Lower leg skin (tissue), 4 donors: ENCODE measurements at places on chromosomes 11 and 22. TPM values are rescaled to one million over a fixed set of nuclear protein-coding genes. Genes with fewer than 3 reads are reported as not detected.

GRCh38 chr11:72738199-72739141 lies 13.7 kb downstream of the ARAP1 start:
- DNase-seq = no peak

DNA sequence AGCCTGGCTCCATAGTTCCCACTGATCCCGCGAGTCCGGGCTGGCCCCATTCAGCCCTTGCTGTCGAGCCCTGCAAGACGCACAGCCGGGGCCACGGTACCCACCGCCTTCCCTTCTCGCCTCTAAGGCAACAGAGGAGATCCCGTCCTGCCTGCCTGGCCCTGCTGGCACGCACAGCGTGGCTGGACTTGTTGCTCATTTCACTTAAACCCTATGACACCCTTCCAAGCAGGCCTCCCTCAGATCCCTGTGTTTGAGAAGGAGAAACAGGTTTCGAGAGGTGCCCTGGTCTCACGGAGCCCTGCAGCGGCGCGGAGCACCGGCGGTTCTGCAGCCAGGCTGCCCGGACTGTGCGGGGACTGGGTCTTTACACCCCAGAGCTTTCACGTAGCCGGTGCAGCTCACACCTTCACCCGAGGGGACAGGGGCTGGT lies 1048.4 kb downstream of the BRD1 start:
- no peak for DNase-seq

DNA sequence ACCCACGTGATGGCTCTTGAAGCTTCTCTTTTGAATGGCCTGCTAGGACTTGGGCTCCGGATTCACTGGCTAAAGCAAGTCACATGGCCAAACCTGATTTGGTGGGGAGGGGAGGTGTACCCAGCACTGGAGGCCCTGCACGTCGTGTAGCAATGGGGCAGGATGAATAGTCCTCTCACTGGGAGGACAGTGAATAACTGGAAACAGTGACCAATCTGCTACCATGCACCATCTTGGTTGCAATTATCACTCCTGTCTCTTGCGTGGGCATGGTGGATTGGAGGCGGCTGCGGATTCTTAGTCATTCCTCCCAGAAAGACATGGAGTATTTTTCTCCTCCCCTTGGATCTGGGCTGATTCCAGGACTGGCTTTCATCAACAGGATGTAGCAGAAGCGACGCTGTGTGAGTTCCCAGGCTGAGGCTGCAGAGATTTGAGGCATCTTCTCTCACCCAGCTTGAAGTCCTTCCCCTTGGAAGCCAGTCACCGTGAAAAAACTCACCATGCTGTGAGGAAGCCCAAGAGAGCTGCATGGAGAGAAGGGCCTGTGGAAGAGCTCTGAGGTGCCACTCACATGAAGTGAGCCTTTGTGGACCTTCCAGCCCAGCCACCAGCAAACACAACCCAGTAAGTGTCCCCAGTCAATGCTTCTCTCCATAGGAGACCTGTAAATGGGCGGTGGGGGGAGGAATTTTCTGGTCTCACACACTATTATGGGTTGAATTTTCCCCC lies 70.4 kb downstream of the IGLL1 start:
- no peak for DNase-seq

GRCh38 chr11:114616516-114616915 lies 20.9 kb upstream of the NXPE4 start:
- DNase-seq = no peak

DNA sequence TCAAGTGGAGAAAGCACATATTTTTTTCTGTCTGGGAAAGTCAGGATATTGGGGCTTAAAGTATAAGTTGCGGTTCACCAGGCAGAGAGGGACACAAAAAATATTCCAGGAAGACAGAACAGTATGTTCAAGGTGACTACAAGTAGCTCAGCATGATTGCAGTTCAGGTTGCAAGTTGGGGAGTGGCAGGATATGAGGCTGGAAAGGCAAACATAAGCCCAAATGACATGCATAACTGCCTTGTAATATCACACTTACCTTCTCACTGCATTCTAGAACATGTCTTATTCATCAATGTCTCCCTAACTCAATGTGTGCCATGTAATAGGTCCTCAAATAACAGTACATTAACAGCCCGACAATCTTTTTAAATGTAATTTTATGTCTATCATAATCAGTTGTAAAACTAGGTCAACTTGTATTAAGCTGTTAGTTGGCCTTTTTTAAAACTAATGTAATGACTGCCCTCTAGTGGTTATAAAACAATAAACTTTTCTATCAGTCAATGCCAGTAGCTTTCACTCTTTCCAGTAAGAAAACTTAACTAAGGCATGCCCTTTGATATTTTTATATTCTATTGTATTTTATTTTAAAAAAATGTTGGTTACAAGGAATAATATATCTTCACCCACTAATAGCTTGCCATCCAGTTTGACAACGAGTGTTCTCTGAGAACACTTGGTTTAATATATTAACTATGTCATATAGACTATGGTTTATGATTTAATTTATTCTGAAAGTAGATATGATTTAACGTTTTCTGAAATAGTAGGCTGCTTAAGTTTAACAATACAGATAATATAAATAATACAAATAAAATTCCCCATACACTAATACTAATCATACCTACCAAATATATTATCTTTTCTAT lies 39.4 kb upstream of the CFAP300 start:
- DNase-seq = no peak

DNA sequence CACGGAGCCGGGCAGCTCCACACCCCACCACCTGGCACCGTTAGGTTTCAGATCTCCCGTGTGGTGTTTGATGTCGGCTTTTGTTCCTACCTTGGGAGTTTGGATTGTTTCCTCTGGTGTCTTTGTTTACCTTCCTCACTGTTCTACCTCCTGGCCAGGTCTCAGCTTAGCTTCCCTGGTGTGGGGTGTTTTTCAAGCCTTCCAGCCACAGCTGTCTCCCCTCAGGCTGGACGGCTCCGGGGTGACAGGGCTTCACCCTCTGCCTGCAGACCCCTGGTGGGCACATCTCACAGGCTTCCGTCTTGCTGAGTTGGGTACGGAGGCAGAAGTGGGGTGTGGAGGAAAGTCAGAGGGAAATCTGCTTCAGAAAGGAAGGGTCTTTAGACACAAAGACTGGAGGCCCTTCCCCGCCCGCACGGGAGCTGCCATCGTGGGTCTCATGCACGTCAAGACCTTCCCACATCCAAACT lies 59.6 kb upstream of the EMID1 start:
- DNase-seq = no peak

GRCh38 chr11:6825231-6825744 lies 20.2 kb upstream of the OR10A5 start:
- no peak for DNase-seq

DNA sequence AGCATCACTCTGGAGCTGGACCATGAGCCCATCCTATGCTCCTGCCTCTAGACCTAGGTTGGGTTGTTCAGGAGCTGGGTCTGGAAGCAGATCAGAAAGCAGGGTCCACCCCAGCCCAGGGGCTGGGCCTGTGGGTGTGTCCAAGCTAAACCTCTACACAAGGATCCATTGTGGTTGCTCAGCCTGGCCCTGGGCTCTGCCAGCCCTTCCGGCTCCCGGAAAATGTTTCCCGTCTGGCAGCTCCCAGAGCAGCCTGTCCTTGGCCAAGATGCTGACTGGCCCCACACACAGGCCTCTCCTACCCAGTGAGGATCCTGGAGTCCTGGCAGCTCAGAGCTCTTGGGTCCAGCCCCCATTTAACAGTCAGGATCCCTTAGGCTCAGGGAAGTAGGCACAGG lies 35.3 kb upstream of the FCHSD2 start:
- peak; percentile 89 for DNase-seq

DNA sequence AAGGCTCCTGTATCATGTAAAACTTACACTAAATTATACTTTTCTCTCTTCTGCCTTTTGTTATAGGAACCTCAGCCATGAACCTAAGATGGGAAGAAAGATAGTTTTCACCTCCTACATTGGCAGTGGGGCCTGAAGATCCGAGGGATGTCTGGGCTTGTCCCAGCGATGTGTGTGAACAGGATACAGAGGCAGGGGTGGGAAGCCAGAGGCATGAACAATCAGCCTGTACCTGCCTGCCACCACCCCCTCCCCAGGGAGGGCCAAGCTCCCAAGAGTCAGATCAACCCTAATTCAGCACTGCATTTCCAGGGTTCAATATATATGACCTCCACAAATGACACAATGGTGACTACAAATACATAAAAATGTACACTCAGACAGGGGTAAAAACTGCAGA lies 9.4 kb downstream of the KIAA0930 start:
- DNase-seq = no peak

DNA sequence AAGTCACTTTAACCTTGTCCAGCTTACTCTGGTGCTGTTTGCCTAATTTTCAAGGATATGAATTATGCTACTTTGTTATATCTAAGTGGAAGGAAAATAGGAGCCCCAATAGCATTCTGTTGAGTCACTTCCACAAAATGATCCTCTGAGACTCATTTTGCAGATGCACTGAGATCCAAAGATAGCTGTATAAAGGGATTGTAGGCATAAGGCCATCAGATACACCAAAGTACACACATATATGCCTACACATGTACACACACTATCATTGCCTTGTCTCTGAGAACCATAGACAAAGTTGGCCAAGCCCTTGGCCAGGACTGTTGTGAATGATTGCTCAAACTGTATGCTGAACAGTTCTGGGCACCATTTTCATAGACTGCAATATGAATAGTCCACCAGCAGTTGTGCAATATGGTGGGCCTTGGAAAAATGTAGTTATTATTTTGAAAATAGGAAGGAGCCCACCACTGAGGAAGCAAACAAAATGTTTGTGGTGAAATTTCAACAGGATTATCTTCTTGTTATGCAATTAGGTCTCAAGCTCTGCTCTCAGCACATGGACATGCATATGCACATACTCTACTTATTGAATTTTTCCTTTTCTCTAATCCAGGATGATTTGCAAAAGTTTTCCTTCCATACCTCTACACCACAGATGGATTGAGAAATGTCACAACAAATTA lies 186.0 kb upstream of the CTSC start:
- no peak for DNase-seq

DNA sequence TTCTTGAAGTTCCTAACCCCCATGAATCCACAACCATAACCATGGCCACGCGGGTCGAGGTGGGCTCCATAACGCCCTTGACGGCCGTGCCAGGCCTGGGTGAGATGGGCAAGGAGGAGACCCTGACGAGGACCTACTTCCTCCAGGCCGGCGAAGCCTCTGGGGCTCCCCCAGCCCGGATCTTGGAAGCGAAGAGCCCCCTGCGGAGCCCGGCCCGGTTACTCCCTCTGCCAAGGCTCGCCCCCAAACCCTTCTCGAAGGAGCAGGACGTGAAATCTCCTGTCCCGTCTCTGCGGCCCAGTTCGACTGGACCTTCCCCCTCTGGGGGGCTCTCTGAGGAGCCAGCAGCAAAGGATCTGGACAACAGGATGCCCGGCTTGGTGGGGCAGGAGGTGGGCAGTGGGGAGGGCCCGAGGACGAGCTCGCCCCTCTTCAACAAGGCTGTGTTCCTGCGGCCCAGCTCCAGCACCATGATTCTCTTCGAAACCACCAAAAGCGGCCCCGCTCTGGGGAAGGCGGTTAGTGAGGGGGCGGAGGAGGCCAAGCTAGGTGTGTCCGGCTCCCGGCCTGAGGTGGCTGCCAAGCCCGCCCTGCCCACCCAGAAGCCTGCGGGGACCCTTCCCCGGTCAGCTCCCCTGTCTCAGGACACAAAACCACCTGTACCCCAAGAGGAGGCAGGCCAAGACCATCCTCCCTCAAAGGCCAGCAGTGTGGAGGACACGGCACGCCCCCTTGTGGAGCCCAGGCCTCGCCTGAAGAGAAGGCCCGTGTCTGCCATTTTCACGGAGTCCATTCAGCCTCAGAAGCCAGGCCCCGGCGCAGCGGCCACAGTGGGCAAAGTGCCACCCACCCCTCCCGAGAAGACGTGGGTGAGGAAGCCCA lies 75.7 kb downstream of the KIAA1671 start:
- no peak for DNase-seq

DNA sequence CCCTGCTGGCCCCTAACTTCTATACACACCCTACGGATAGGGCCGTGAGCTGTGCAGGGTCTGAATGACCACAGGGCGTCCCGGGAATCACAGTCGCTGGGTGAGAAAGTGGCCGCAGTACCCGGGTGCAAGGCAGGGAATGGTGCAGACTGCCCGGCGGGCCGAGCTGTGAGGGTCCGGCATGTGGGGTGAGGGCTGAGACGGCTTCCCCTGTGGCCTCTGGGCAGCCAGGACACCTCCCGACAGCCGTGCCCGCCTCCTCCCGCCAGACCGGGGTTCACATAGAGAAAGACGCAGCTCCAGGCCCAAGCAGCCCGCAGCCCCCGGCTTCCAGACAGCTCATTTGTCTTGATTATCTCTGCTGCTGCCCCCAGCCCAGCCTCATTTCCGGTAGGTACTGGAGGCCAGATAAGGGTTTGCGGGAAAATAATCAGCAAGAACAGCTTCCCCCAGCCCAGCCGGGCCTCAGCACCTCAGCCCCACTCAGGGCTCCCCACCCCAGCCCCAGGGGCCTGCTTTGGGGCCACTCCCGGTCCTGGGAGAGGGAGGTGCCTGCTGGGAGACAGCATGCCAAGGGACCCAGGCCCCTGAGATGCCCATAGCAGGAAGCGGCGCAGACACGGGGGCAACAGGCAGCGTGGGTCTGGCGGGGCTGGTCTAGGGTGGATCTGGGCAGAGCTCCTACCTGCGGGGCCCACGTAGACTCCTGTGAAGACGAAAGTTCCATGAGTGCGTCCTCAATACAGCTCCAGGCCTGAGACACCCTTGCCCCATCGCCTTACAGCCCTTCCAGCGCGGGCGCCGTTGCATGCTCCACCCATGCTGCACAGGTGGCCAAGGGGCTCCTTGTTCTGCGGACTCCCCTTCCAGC lies 123.1 kb downstream of the BRD1 start:
- DNase-seq = no peak

GRCh38 chr11:107699371-107700285 lies 12.2 kb downstream of the SLN start:
- DNase-seq = no peak

DNA sequence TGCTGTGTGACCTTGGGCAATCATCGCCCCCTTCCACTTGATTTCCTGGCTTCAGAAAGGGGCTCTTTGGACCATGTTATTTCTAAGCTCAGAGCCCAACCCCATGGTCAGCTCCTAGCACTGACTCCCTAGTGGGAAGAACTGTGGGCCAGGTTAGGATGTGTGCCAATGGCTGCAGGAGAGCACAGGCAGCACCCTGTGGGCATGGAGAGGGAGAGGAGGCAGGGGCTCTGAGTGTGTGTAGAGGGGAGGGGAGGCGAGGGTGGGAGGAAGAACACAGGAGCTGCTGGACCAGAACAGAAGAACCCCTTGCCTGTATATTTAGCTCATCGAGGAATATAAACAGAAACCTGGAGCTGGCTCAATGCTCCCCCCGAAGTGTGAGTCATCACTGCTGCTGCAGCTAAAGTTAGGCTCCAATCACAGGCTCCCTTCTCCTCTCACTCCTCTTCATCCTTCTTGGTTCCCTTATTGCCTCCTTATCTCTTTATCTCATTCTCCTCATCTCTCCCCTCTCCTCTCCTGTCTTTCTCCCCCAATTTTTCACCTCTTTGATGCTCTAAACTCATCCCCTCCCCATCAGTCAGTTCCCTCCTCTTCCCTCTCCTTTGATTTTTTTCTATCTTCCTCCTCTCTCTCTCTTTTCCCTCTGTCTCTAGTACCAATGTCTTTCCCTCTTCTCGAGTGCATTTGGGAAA lies 14.5 kb upstream of the RPS19BP1 start:
- DNase-seq = no peak

- DNase-seq = no peak
These were observed 6.6 kb downstream of the EP300 start for GRCh38 chr22:41099036-41099435.

Gene RPS6KB2
- 215 TPM for total RNA-seq

Gene VPREB1
- total RNA-seq = not detected

Gene CNIH2
- total RNA-seq = 3.2 TPM

Gene SYTL2
- 10.3 TPM for total RNA-seq

Gene ACTN3
- total RNA-seq = not detected
